ENCODE measurements at places on chromosomes 13 and 19.

DNA sequence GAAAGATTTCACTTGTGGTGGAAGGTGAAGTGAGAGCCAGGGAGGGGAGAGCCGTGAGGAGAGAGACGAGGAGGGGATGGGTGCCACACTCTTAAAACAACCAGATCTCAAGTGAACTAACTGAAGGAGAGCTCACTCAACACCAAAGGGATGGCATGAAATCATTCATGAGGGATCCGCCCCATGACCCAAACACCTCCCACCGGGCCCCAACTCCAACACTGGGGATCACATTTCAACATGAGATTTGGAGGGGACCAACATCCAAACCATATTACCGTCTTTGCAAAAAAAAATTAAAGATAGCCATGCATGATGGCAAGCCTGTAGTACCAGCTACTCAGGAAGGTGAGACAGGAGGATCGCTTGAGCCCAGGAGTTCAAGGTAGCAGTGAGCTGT is 34.9 kb upstream of the POP4 start:
- no peak for DNase-seq

- DNase-seq = no peak
Measured at GRCh38 chr19:44401139-44402115, at the start of gene ZNF285. Gene ZNF285 (minus strand): TSS chr19:44401608. CDS start chr19:44397213, 4,395 bp downstream.

- no peak for DNase-seq
Measured at GRCh38 chr19:12611361-12611699, 610 bp downstream of the ZNF791 start.

DNA sequence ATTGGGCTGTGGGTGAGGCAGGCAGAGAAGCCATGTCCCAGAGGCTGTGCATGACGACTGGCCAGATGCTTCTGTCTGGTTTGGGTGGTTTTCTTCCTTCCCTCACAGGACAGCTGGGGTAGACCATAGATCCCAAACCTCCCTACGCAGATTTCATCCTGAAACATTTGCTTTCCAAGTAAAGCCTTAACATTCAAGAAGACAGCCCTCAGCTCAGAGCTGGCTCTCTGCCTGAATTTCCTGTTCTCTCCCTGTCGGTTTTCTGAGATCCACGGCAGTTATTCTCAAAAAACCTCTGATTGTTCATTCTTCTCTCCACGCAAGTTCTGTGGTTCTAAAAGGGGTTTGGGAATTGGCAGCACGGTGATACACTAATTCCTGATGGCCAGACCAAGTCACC is 25.3 kb downstream of the UQCRFS1 start:
- DNase-seq = no peak

DNA sequence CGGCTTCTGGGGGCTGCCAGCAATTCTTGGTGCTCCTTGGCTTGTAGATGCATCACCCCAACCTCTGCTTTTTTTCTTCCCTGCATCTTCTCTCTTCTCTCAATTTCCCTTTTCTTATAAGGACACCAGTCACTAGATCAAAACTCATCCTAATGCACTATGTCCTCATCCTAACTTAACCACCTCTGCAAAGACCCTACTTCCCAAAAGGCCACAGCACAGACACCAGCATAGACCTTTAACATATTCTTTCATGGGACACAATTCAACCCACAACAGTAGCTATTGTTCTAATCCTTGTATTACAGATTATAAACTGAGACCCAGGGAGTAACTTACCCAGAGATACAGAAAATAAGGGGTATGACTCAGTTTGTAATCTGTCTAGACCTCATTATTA is 47.0 kb downstream of the RUBCNL start:
- DNase-seq = no peak

DNA sequence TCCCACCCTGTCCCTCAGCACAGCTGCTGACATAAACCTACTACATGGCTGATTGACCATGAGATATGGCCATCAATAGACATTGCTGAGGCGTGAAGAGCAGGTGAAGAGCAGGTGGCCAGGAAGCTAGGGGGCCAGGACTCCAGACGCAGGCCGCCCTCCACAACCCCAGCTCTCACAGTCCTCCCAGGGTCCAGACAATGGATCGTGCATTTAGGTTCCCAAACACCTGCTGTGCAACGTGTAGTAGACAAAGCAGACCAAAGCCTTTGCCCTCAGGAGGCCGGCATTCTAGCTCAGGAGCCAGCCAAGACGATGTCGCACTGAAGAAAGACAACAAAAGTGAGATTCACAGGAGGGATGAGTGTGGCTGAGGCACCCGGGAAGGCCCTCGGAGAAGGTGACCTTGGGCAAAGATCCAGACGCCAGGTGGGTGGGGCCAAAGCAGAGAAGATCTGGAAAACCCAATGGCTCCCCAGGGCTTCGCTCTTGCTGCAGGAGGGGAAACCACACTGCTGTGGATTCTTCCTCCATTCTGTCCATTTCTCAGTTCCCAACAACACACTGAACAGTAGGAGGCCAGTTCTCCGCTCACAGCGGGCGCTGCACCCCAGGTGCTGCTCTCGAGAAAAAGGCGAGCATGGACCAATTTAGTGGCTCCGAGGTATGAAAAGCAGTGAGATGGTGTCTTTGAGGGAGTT is 1.4 kb downstream of the FFAR1 start:
- DNase-seq = peak; percentile 75

GRCh38 chr13:97328222-97328790 is 105.7 kb upstream of the RAP2A start:
- no peak for DNase-seq

GRCh38 chr13:96925916-96926628 is 68.2 kb downstream of the OXGR1 start:
- DNase-seq = no peak
